Progenitor cell of endocrine pancreas (in vitro differentiated cells): ENCODE measurements at places on chromosomes 3 and 15. TPM values are rescaled to one million over a fixed set of nuclear protein-coding genes. Genes with fewer than 3 reads are reported as not detected.

GRCh38 chr3:61541694-61542093 lies 19.7 kb upstream of the PTPRG start:
- no peak for DNase-seq

- DNase-seq: no peak
Measured at GRCh38 chr3:56364665-56365064, 103.6 kb downstream of the ERC2 start.

GRCh38 chr3:105430455-105430854 lies 63.7 kb downstream of the ALCAM start:
- no peak for DNase-seq

Gene AQP9
- not detected in 2 replicates for total RNA-seq

- DNase-seq: no peak
Measured at GRCh38 chr3:10173926-10174435, 9.3 kb downstream of the IRAK2 start.

Gene PDCD10
- total RNA-seq: 45.7 and 48.6 TPM in 2 replicates

DNA sequence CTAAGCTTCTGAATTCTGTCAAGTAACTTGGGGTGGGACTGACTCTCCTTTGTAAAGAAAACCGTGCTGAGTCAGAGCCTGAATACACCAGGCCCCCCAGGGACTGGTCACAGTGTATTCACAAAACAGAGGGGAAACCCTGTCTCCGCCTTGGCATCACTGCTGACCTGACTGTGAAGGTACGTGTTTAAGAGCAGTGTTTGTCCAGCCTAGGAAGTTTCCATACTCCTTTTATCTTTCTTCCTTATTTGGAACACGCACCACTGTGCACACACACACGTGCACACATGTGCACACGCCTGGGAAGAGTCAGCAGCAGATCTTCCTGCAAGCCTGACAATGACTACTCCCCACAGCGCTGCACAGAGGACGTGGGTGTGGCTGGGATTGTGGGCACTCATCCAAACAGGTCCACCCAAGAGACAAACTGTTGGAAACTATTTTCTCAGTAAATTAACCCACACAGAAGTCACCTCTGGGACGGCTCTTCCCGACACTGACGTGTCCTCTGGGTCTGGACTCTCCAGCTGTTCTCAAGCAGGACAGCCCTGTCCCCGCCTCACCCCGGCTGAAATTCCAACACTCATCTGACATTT lies 87.7 kb downstream of the ATP10A start:
- DNase-seq: no peak

Gene MKRN3
- total RNA-seq: 0.24 and 0.46 TPM in 2 replicates

GRCh38 chr3:99659951-99660350 lies 21.6 kb downstream of the COL8A1 start:
- no peak for DNase-seq

GRCh38 chr3:64865839-64866570 lies 178.2 kb upstream of the ADAMTS9 start:
- no peak for DNase-seq

Gene ZIC1
- 0.40 and 0.77 TPM in 2 replicates for total RNA-seq

Gene SLC30A4
- total RNA-seq: 6.7 and 7.7 TPM in 2 replicates

DNA sequence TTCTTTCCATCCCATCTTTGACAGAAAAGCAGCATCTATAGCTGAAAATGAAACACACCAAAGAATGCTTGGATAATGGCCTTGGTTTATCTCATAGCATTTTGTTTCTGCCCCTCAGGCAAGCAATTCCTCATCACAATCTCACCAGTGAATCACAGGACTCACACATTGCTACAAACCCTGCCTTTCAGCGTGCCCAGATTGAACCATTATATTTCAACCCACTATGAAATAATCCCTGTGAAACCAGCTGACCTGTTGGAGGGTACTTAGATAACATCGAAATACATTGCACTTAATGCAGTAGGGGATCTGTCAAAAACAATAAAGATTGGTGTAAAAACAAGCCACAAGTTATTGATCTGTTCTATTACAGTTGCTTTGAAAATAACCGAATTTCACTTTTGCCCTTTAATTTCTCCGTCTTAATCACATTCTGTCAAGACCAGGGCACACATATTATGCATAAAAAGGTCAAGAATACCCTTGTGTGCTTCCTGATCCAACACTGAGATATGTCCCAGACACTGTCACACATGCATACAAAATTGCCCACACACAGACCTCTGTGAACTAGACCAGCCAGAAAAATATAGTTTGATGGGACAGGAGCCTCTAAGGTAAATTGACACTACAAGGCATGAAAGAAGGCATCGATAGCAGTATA lies 839.8 kb downstream of the NTRK3 start:
- DNase-seq: no peak

Gene C3orf38
- 30.7 and 35.4 TPM in 2 replicates for total RNA-seq

DNA sequence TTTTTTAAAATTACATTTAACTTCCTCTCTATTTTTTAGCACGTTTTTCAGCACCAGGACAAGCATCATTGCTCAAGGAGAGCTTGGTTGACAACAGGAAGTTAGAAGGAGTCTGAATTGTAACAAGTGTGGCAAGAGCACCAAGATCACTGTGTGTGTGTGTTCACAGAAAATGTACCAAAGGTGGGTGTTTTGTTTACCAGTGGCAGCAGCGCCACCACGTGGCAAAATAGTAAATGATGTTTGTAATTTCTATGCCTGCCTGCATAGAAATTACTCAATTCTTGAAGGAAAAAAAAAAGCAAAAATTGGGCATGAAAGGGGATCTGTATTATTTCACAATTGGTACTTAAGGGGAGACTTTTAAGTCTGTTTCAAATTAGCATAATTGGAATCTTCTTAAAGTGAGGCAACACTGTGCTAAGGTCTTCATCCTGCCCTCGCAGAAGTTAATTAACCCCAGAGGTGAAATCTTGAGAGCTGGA lies 7.4 kb upstream of the U2SURP start:
- peak; percentile 38 for DNase-seq

DNA sequence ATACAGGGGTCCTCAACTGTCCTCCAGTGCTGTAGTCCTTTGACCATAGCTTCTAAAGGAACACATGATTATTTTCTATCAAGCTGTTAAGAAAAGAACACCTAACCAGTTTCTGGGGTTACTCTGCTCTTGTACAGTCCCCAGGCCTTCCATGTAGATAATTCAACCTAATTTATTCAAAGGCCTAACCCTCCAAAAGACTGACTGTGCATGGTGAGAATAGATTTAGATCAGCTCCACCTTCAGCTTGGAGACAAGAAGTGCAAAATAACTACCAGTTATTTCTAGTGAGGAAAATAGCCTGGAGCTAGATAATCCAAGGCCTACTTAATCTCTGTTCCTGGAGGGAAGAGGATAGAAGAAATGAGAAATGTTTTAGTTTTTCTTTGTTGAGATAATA lies 87.9 kb downstream of the GMNC start:
- no peak for DNase-seq

DNA sequence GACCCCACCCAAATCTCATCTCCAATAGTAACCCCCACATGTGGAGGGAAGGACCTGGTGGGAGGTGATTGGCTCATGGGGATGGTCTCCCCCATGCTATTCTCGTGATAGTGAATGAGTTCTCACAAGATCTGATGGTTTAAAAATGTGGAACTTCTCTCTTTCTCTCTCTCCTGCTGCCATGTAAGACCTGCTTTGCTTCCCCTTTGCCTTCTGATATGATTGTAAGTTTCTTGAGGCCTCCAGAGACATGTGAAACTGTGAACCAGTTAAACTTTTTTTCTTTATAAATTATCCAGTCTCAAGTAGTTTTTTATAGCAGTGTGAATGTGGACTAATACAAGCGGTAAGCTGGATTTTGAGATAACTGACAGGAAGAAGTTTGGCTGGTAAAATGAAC lies 60.3 kb upstream of the MBNL1 start:
- DNase-seq: no peak

- no peak for DNase-seq
Measured at GRCh38 chr15:92407321-92407720, 13.6 kb downstream of the ST8SIA2 start.

DNA sequence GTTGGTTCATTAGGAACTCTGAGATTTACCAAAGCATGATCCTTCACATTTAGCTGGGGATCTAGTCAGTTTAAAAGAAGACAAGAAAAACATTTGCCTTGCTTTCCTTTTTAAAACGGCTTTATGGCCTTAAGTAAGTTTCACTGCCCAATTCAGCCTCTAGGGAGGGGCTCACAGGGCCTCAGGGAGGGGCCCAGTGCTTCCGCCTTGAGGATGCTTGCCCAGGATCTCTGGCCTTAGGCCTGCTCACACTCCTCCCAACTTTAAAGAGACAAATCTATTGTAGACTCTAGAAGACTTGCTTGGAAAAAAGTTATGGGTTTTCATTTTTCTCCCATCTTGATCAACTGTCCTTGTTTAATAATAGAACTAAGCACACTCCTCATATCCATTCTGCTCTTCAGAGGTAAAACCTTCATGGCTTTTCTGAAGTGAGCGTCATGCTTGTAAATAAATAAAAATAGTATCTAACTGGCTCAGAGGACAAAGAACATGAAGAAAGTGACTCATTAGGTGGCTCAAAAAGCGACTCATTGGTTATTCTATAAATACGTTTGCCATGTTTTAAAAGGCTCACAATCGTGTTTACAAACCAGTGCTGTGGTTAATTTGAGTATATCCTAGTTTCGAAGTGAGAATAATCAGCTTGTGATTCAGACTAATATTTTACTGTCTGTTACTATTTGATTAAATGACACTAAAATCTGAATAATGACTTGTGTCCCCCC lies 13.7 kb downstream of the PDHB start:
- DNase-seq: no peak

Gene TLR9
- total RNA-seq: not detected in 2 replicates

GRCh38 chr3:100811779-100812507 lies 102.6 kb downstream of the TFG start:
- DNase-seq: no peak

DNA sequence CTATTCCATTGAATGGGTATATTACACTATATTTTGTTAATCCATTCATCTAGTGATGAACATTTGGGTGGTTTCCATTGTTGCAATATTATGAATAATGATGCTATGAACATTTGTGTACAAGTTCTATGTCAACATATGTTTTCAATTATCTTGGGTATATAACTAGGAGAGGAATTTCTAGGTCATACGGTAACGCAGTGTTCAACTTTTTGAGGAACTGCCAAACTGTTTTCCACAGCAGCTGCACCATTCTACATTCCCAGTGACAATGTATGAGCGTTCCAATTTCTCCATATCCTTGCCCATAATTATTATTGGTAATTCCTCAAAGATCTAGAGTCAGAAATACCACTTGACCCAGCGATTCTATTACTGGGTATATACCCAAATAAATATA lies 24.1 kb upstream of the RORA start:
- DNase-seq: no peak

Gene CLEC3B
- total RNA-seq: not detected in 2 replicates

DNA sequence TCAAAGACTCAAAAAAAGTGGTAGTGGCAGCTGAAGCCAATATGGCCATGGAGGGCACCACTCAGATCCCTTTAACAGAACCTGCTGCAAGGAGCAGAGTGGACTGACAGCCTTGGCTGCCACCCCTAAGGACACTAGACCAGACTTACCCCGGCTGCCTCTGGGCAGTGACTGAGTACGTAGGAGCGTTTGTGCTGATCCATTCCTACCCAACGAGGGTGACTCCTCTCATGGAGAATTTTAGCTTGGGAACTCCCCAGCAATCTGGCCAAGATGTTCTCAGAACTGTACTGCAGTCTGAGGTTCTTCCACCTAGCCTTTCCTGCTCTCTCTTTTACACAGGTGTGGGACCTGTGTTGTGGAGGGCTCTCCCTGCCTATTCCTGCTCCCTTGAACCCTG lies 22.1 kb downstream of the CLEC3B start:
- DNase-seq: no peak

Gene GOLGA8J
- total RNA-seq: not detected in 2 replicates

Gene SOX14
- not detected in 2 replicates for total RNA-seq

GRCh38 chr3:146772211-146772743 lies 167.1 kb upstream of the PLSCR5 start:
- no peak for DNase-seq

GRCh38 chr3:106049821-106050220 lies 181.0 kb upstream of the CBLB start:
- DNase-seq: no peak

Gene GNAI2
- total RNA-seq: 158 and 171 TPM in 2 replicates

DNA sequence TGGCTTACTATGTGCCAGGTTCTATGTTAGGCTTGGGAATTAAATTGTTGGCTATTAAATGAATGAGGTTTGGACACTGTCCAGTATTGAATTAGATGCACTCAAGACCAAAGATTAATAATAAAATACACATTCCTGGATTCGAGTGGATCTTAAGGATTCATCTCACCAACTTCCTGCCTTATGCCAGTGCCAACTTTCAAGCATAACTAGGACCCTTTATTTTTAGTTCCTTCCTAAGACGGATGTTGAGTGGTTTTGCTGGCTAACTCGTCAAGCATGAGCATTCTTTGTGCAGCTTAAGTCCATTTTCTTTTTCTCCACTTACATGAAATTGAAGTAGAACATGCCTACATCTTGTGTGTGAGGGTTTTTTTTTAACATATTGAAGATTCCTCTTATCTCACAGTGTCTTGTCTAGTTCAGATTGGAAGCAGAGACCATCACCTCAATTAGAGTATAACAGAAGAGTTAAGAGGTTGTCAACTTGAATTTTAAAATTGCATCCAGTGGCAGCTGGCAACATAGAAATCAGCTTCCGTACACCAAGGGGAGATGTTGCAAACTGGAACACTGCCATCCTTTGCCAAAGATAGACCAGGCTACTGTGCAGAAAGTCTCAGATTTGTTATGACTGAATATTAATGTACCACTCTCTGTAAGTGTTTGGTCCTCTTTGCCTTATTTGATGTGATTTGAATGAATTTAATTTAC lies 106.3 kb upstream of the BFSP2 start:
- DNase-seq: no peak

GRCh38 chr15:91857224-91857585 lies 3.7 kb downstream of the SLCO3A1 start:
- no peak for DNase-seq

- DNase-seq: no peak
Measured at GRCh38 chr15:31293655-31294054, 33.0 kb upstream of the KLF13 start.
